ENCODE measurements at places on chromosomes 1 and 21.

DNA sequence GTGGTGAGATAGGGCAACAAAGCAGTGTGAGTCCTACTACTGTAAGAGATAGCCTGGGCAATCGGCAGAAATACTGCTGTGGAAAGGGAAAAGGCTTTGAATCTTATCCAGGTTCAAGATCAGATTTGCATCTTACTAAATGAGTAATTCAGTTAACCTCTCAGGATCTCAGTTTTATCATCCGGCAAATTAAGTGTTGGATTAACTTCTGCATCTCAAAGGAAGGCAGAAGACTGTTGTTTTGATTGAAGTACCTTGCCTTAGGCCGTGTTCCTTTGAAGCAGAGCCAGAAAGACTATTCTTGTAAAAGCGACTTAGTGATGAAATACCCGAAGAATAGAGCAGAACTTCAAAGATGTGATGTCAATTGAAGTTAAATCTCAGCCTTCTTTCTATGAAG is 612.9 kb upstream of the USP24 start:
- no peak for DNase-seq

DNA sequence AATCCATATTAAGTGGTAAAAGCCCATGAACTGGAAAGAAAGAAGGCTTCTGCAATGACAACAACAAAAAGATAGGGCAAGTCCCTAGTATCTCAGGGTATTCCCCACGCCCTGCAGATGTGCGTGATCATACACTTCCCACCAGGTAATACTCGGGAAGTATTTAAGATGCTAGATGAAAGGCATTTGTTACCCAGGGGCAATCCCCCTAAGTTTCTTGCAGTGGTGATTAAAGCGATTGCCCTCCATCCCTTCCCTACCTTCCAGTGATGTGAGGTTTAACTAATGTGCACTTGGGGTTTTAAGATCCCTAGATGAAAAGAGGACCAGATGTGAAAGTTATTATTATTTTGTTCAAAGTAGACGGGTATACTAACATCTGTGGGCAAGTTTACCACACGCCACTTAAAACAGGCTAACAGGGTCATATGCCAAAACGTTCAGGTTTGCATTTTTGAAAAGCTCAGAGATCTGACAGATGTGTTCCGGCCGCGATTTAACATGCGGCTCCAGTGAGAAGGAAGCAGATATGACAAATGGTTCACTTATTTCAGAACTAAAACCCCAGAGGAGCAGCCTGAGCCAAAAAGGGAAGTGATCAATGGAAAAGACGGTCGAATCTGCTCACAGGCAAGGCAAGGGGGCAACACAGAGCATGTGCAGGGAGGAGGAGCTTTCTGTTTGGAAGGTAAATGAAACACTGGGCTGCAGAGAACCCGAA is 17.4 kb downstream of the TIAM1 start:
- DNase-seq: no peak

- no peak for DNase-seq
These were observed 11.6 kb downstream of the ENO1 start for GRCh38 chr1:8866792-8867415.

DNA sequence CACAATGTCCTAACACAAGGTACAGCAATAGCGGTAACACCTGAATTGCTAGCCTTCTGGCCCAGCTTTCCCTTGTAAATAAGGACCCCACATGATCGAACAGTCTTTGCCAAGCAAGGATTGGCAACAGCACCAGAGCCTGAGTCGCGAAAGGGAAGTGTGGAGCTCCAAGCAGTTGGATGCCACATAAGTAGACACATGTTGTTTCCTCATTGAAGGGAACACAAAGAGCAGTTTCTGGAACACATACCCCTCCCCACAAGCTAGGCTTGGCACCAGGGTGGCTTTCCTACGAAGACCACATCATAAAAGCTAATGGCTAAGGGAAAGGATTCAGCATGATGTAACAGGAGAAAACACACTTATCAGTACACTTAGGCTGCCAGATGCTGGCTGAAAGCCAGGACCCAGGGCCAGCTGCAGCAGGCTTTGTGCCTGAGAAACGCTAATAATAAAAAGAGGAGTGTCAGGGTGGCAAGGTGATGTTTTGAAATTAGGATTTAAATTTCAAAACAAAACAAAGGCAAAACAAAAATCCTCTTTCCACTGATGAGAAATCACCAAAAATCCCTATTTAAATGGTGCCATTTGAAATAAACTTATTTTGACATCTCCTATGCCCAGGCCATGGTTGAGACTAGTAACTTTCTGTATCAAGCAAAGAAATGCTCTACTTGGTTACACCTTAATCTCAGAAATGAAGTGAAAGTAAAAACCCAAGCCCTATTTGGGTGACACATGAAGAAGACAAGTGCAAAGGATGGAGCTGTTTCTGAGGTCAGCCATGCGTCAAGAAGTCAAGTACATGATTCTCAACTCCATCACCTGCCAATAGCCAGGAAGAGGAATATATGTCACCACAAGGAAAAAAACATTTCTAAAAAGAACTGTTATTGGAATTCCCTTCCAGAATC is 11.9 kb upstream of the CPLANE2 start:
- DNase-seq: no peak

GRCh38 chr1:1177452-1178206 is 3.9 kb downstream of the TTLL10 start:
- DNase-seq: no peak

- DNase-seq: no peak
These were observed 184.0 kb downstream of the CDC7 start for GRCh38 chr1:91684481-91685196.

GRCh38 chr21:45054927-45055612 is 19.3 kb upstream of the ADARB1 start:
- DNase-seq: no peak

GRCh38 chr1:205018381-205018780 is 24.6 kb upstream of the CNTN2 start:
- DNase-seq: no peak
